ENCODE measurements at places on chromosomes 7 and 10.

GRCh38 chr7:74482629-74483401 is 29.1 kb downstream of the GTF2IRD1 start:
- DNase-seq, result peak; percentile 94

- no peak for DNase-seq
These were observed 291.7 kb upstream of the HABP2 start for GRCh38 chr10:113261161-113261560.

DNA sequence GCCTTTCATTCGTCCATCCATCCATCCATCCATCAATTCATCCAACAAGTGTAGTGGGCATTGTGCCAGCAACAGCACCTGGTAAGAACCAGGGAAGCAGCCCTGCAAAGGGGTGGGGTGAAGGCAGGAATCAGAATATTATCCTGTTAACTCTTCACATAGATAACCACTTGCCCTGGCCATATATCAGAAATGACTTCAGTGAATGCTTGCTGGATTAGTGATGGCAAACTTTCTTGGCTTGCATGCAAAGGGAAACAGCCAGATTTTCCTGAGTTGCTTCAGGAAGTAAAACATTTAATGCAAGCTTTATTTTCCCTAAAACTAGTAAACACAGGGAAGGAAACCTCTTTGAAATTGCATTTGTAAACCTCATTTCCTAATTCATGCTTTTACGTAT is 743 bp downstream of the OR2A5 start:
- no peak for DNase-seq

DNA sequence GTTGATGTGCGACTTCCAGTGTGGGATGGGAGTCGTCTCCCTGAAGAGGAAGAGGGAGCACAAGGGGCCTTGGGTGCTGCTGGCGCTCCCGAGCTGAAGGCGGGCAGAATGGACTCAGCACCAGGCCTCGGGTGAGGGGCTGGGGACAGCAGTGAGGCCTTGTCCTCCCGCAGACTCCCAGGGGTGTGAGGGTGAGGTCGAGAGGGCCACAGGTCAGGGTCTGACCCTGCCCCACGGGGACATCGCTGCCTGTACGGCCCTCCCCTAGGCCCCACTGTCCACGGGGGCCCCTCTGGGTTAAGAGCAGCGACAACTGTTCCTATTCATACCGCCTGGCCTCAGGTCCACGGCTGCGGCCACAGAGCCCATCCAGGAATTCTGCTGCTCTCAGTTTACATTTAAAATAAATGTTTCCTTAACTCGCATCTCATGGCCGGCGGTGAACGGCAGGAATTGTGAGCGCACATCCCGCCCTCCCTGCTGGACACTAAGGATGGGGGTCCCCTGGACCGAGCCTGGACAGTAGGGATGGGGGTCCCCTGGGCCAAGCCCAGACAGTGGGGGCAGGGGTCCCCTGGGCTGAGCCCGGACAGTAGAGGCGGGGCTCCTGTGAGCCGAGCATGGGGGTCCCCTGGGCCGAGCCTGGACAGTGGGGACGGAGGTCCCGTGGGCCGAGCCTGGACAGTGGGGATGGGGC is 61.7 kb downstream of the PDGFA start:
- no peak for DNase-seq

DNA sequence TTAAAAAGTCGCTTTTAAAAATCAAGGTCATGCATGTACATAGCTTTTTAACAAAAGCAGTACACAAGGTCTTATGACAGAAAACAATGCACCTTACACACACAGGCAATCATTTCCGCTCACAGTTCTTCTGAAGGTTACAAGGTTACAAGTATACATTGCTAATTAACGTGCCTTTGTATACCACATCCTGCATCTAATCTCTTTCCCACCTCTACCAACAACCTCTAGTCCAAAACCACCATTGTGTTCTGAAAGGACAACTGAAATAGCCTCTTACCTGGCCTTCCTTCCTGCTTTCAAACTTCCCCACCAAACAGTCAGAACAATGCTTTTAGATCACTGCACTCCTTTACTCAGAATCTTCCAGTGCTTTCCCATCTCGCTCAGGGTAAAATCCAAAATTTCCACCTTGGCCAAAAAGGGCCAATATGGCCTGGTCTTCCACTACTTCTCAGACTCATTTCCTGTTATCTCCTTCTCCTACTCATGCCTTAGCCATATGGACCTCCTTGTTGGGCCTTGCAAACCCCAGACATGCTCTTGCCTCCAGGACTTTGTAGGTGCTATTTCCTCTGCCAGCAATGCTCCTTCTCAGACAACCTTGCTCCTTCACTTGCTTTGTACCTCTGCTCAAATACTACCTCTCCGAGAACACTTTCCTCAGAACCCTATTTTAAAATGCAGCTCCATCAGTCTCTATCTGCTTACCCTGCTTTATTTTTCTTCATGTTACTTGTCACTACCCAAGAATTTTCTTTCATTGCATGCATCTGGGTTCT is 205.4 kb downstream of the DNAJC1 start:
- no peak for DNase-seq

DNA sequence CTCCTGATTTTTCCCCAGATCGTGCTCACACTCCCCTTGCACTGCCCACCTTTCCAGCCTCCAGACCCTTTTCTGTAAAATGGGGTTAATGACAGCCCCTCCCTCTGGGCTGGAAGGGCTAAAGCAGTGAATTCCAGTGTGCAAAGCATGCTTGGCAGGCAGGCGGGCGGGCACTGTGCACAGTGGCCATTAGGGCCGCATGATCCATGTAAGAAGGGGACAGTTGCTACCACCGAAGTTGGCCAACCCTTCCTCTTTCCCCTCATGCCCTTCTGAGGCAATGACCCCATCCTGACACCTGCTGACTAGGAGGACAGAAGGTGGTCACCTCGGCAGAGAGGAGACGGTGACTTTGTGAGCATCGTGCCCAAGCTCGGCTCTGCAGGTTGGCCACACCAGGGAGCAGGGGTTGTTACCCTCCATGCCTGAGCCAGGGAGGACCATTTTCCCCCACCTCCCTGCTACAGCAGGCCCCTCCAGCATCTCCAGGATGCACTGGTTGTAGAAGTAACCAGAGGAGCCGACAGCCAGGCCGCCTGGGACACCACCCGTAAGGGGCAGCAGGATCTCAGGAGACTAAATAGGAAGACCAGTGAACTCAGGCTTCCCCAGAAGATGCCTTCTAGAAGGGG is 166.4 kb downstream of the SLIT1 start:
- no peak for DNase-seq

DNA sequence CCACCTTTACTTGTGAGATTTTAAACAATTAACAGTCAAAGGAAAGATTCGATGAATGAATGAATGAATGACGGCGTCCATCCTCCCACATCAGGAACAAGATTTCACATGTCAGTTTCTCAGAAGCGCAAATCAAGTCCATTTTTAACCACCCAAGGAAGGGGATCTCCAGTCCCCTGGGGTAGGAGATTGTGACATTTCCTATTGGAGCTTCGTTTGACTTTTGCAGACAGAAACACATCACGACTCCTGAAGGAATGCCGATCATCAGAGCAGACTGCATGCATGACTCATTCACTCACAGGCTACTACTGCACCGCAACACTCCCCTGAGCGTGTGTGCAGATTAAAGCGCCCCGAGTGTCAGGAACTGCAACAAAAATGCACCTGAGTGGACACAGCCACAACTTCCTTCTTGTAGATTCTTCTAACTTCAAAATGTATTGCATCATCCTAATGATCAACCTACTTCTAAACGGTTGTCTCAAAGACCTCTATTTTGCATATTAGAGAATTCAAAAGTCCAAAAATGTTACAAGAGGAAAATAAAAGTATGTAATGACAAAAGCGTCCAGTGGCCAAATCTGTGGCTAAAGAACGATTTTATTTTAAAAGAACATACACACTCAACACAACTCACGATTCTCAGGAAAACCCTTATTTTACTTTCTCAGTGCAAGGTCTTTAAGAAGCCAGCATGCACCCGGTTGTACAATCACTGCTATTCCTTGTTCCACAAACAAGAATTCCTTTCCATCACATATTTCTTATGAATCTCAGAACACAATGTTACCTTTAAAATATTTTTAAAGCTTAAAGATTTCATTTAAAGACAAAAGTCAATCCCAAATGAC is 172.6 kb downstream of the FAM107B start:
- no peak for DNase-seq

GRCh38 chr10:95071107-95071660 is 1.9 kb upstream of the CYP2C8 start:
- no peak for DNase-seq

DNA sequence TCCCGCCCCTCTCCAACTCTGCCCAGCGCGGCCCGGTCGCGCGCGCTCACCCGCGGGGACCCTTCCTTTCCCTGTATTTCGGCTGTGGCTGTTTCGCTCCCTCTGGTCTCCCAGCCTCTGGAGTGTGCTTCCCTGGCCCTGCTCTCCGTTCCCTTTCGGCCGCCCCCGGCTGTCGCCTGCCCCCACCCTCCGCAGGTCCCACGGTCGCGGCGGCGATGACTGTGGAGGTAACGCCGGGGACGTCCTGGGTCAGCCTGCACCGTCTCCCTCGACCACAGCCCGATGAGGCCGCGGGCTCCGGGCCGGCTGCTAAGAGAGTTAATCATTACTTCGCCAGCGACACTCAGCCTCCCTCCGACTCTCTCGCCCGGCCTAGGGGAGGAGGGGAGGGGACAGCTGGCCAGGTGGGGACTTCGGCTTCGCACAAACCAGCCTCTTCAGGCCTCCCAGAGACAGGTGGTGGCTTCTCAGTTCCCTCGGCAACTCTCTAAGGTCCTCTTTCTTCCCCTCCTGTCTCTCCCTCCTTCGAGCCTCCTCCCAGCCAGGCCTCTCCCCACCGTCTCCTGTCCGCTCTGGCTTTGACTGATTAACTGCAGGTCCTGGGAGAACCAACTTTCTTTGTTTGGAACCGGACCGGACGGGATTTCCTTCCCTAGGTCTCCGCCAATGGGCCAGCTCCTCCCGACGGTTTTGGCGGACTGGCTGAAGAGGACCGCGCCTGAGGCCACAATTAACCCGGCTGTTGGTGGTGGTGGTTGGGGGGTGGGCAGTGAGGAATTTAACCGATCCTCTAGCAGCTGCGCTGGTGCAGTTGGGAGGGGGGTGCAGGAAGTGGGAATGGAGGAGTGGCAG is 5.6 kb upstream of the PAX2 start:
- no peak for DNase-seq

DNA sequence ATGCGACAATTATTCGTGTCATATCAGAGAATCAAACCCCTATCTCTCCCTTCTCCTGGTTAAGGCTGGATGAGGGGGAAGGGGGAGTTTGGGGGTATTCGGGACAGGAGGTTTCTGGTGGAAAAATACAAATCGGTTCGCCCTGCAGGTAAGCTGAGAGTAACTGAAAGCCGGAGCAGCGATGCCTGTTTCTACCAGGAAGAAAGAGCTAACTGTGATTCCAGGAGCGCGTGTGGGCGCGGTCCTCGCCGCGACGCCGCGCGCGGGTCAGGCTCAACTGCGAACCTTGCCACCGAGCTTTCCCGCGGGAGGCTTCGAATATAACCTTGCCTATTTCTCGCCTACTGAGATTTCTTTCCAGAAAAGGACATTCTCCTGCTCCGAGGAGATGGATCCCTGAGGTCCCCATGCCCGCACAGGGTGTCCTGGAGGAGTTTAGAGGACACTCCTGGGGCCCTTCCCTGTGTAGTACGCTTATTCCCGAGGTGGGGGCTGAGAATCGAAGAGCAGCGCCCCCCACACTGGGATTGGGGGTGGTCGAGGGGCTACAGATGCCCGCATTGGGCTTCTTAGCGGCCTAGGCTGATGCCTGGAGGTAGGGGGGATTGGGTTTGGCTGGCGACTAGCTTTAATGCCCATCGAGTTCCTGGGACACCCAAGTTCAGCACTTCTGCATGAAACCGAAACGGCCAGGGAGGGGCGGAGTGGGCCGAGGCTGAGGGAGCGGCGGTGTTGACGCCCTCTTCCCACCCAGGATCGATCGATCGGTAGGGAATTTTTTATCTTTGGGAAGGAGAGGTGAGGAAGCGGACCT is 13.0 kb upstream of the DLX6 start:
- no peak for DNase-seq

DNA sequence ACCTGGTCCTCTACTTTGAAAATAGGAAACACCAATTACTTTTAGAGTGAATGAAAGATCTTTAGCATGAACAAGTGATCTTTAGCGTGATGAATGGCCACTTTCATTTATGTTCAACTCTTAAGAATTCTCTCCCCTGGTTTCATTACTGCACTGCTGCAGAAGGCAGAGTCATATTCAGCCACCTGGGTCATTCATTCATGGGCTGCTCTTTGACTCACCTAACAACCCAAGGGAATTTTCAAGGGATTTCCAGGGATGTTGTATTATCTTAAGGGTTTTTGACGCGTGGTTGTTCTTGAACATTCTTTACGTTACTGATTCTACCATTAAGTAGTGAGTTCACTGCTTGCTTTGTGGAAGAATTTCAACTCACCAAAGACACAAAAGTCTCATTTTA is 87.3 kb upstream of the STK17A start:
- no peak for DNase-seq

DNA sequence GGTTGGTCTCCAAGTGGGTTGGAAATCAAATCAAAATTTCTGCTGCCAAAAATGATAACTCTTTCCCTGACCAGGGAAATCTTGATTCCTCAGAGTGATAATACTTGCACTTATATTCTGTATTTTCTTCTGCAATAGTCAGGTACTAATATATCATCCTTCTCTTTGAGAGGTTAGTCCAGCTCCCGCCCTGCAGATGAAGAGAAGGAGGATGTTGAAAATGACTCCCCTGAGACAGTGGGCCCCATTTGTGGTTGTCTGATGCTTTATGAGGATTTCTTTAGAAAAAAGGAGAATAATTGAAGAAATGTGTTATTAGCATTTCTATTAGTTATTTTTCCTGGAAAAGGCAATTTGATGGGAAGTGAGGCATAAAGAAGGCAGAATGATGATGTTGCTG is 213.0 kb downstream of the SEC23IP start:
- DNase-seq, result no peak

- no peak for DNase-seq
These were observed 16.3 kb upstream of the MKRN1 start for GRCh38 chr7:140495514-140496097.

DNA sequence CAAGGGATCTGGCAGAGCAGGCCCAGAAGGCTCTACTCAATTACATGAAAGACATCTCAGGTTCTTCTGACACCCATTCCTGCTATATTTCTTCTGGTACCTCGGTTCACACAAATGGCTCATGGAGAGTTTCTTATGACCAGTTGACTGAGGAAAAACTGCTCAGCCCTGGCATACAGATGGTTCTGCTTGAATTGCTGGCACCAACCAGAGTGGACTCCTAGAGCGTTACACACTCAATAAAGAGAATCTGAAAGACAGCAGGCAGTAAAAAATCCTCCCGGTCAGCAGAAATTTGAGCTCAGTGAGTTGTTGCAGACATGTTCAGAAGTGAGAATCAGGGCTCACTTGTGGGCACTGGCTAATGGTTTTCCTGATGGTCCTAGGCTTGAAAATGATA is 434.4 kb downstream of the TCERG1L start:
- no peak for DNase-seq
